ENCODE measurements at places on chromosomes 2 and 18.

GRCh38 chr2:100302585-100302892 is 19.8 kb downstream of the LONRF2 start:
- no peak for DNase-seq

GRCh38 chr2:226524381-226524843 is 275.2 kb downstream of the IRS1 start:
- peak; percentile 21 for DNase-seq

GRCh38 chr2:69437751-69438154 is 518 bp upstream of the NFU1 start:
- DNase-seq: peak; percentile 34

DNA sequence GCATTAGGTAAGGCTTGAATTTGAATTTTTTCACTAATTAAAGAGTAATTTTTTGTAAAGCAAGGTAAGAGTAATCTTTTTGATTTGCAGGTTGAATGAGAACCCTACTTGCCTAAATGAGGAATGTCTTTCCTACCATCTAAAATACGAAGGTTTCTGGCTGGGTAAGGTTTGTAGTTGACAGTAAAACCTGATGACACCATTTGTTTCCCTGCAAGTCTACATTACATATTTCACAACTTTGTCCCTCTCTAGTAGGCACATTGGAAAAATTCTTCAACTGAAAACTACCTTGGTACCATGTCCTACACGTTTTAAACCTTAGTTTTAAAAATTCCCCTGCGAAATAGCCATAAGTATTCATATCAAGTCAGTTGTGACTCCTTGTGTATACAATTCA is 9.4 kb downstream of the HNRNPA3 start:
- DNase-seq: no peak

GRCh38 chr2:30914456-30914855 is 107.2 kb upstream of the CAPN13 start:
- peak; percentile 13 for DNase-seq

DNA sequence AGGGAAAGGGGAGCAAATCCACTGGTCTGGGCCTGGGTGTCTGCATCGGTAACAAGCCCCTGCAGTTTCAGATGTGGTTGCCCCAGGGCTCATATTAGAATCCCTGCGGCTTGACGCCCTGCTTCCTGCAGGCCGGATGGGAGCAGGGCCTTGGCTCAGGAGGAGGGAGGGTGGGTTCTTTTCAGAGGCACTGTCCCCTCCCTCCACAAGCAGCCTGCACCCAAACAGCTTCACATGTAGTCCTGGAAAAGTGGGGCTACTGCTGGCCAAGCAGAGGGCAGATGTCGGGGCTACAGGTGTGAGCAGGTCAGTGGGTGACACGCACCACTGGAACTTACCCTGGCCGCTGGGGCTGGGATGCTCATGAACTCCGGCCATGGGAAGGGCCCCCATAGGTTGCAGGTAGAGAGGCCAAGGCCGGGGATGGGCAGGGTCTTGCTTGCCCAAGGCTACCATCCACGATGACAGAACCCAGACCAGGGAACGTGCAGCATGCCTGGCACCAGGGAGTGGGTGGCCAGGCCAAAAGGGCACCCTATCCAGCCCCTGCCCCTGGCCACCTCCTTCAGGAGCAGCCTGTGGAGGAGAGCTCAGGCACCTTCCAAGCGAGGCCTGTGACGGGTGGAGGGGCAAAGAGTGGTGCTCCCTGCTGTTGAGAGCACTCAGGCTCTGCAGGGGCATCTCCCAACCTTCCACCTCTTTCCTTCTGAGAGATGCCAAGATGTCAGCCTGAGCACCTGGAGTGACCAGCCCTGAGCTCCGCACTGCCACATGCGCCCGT is 16.8 kb downstream of the ARID5A start:
- no peak for DNase-seq

GRCh38 chr18:36532394-36532793 is 234.9 kb downstream of the FHOD3 start:
- peak; percentile 61 for DNase-seq

DNA sequence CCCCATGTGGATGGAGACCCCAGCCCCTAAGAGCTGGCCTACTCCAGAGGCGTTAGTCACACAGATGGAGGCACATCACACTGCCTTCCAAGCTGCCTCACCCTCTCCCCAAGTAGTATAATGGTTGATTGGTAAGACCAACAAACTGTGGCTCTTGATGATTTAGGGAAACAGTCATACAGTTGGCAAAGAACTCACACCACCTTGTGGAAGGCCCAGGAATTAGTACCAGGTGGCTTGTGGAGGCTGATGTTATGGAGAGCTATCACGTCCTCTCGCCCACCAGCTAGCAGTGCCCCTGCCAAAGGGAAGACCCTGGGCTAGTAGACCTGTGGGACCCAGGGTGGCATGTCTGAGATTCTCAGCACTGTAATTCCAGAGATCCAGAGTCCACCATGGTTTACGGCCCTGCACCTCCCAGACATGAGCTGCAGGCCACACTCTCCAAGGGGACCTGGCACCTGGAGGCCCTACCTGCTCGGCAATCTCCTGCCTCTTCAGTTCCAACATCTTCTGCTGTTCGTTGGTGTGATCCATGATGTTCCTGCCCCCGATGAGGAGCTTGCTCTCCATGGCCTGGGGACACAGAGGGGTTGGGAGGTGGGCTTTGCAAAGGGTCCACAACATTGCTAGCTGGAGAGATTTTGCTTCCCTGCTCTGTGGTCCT is 26.3 kb downstream of the KIF3C start:
- no peak for DNase-seq

DNA sequence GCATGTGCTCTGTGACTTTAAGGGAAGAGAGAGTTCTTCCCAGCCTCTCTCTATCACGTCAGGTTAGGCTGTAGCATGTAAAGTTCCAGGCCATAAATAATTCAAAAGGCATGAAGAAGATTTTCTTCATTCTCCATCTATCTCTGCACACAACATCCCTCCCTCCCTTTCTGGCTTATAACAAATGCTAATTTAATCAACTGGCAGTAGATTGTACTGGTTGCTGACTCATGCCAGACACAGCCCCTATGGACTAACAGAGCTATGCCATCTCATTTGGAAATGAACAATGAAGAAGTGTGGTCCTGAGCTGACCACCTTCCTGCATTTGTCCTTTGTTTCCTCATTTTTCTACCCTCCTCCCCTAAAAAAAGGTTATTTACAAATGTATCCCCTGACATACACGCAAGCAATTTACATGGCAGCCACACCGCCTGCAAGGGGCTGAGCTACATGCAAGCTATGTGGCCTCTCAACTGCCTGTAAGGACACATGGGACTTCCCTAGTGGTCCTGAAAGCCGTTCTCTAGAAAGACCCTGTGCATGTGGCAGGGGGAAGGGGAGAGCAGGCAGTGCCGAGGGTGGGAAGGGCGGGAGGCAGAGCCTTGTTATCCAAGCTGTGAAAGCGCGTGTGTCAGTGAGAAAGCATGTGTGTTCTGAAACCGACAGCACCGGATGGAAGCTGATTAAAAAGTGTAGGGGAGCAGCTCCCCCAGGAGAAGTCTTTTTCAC is 90.9 kb upstream of the KLF7 start:
- no peak for DNase-seq

GRCh38 chr2:13770279-13770678 is 862.2 kb upstream of the LRATD1 start:
- DNase-seq: no peak

DNA sequence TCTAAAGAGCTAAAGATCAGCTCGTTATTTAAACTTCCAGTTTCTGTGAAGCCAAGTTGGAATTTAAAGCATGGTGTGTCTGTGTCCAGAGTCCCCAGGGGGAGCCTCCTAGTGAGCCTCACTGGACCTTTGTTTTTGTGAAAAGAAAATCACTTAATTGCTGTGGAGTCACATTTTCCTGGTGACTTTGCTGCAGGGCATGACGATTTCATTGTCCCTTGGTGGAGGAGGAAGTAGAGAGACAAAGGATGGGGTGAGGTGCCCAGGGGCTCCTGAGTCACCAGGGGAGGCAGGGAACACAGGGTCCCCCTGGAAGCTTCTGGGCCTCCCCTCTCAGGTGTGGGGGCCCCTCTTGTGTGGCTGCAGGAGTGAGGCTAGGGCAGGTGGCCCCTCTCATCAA is 19.7 kb downstream of the ATP6V1C2 start:
- DNase-seq: no peak

All from epithelial cell of esophagus (primary cell).